ENCODE measurements at places on chromosomes 1 and 21. TPM values are rescaled to one million over a fixed set of nuclear protein-coding genes. Genes with fewer than 3 reads are reported as not detected.

GRCh38 chr1:47188791-47189785 lies 748 bp downstream of the PDZK1IP1 start:
- no peak for DNase-seq

GRCh38 chr1:157154940-157155514 lies 16.8 kb upstream of the ETV3 start:
- DNase-seq = peak; percentile 81

- no peak for DNase-seq
These were observed 645 bp upstream of the TLR5 start for GRCh38 chr1:223143537-223144248.

DNA sequence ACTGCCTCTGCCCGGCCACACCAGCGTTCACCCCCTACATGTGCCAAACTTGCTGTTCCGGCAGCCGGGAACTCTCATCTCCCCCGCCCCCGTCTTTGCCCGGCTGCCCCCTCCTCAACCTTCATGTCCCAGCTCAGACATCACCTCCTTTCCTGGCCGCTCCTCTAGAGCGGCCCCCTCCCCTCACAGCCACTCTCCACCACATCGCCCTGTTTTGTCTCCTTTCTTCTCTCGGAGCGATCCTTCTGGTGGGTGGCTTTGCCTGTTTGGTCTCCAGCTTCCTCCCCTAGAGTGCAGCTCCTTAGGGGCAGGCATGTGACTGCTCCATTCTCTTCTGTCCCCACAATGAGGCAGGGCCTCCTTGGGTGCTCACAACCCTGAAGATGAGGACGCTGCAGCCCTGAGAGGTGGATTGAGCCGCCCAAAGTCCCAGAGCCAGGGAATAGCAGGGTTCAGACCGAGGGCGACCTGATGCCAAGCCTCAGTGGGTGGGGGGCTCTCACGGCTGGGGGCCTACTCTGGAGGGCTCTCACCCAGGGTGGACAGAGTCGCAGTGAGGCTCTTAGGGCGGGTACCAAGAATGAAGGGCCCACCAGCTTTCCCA lies 44.9 kb upstream of the ECE1 start:
- DNase-seq = no peak

GRCh38 chr1:18630511-18631495 lies at the start of gene PAX7:
PAX7 (plus strand) TSS chr1:18630846; CDS start chr1:18631604, 758 bp downstream.
- DNase-seq = no peak

DNA sequence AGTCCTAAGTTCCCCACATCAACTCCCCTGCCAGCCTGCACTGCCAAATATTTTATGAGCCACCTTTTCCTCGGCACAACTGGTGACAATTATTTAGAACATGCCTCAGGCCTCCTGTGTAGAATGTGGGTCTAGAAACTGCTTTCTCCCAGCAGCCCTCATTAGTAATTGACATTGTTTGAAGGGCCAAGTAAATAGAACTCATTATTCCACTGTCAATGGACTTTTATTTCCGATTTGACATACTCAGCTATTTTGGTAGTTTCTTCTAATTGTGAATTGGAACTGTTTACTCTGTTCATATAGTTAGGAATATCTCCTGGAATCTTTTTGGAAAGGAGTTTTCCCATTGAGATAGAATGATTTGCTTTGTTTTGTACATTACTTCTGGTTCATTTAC lies 168.8 kb upstream of the L1TD1 start:
- DNase-seq = no peak

DNA sequence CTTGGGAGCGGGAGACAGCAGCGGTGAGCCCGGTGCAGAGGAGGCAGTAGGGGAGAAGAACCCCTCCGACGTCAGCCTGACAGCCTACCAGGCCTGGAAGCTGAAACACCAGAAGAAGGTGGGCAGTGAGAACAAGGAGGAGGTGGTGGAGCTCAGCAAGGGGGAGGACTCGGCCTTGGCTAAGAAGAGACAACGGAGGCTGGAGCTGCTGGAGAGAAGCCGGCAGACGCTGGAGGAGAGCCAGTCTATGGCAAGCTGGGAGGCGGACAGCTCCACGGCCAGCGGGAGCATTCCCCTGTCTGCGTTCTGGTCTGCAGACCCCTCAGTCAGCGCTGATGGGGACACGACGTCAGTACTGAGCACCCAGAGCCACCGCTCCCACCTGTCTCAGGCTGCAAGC lies 32.9 kb downstream of the STYXL2 start:
- DNase-seq = no peak

GRCh38 chr1:37605061-37605650 lies 9.4 kb upstream of the GNL2 start:
- no peak for DNase-seq

- no peak for DNase-seq
These were observed 1.5 kb downstream of the PLK3 start for GRCh38 chr1:44801491-44802305.

DNA sequence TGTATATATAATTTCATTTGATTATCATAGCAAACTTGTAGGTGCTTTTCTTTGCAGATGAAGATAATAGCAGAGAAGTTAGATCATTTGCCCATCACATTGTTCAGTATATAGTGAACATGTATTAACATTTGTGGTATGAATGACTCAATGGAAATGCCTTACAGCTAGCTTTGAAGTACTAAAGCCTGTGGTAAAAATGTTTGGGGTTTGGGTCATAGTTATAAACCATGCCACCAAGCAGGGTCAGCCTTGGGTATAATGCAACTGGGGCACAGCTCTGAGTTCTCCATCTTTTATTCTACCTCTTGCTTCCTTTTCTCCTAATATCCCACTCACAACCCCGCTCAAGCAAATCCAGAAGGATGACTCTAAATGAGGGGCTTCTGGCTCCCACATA lies 141.6 kb downstream of the KCNT2 start:
- no peak for DNase-seq

- no peak for DNase-seq
These were observed 540.4 kb downstream of the KIF26B start for GRCh38 chr1:245695211-245695610.

GRCh38 chr1:52636721-52637695 lies 4.0 kb downstream of the SHISAL2A start:
- no peak for DNase-seq

DNA sequence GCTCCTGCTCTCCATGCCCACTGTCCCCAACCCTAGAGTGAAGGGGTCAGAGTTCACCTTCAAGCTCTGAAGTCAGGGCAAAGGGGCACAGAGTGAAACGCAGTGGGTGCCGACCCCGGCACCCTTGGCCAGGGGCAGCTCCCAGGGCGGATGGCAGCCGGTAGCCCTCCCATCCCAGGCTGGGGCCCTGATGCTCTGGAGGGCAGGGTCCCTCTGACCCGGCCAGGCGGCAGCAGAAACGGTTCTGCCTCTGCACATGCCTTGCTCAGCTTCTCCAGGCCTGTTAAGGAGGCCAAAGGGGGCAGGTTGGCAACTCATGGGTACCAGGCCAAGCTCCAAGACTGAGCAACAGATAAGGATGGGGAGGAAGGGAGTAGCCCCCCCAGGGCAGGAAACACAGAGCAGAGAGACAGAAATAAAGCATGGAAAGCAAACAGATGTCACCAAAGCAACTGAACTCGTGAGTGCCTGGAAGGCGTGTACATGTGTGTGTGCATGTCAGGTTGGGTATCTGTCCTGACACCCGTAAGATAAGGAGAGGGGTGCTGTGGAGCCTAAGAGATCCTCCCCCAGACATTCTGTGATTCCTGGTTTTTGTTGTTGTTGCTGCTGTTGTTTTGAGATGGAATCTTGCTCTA lies 112.3 kb upstream of the IFFO2 start:
- DNase-seq = no peak

DNA sequence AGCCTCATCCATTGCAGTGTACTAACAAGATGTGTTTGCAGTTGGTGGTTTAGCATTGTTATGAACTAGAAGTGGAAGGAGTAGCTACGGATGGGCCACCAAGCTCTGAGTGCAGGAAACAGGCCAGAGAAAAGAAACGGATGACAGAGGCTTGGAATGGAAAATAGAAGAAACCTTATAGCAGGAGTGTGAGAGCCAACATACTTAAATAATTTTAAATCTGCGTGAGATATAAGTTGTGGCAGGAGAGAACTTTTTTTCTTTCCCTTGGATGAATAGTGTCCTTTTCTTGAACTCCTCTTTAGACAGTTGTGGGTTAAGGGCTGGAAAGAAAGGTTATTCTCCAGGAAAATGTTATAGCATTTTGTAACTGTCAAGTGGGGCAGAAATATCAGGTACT lies 54.2 kb downstream of the RGL1 start:
- no peak for DNase-seq

DNA sequence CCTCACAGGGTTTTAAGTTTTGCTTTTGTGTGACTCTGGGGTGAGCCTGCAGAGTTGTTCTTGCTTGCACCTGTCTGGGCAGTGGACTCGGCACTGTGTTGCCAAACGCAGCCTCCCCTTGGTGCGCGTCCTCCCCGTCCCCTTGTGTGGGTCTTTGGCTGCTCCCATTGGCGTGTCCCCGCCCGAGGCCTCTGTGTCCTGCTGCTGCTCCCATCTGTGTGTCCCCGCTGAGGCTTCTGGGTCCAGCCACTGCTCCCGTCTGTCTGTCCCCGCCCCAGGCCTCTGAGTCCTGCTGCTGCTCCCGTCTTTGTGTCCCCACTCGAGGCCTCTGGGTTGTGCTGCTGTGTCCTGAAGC lies 62.8 kb downstream of the PCNT start:
- DNase-seq = no peak

- no peak for DNase-seq
These were observed 12.4 kb downstream of the CBR1 start for GRCh38 chr21:36082237-36082664.

DNA sequence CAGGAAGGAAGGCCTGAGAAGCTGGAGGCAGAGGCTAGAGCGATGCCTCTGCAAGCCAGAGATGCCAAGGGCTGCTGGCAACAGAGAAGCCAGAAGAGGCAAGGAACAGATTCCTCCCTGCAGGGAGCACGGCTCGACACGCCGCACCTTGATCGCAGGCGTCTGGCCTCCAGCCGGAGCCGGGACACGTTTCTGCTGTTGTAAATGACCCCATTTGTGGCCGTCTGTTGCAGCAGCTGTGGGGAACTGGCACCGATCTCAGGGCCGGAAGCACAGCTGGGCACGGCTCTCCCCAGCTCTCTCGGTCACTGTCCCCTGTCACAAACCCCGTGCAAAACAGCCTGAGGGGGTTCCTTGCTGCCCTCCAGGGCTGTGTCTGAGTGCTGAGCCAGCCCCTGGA lies 59.6 kb downstream of the SIK1 start:
- no peak for DNase-seq

GRCh38 chr1:174680101-174680500 lies 232.3 kb downstream of the GPR52 start:
- DNase-seq = no peak

WDR64 gene
- total RNA-seq = not detected

ADPRS gene
- 16.2 TPM for total RNA-seq

KDM5B gene
- 36.8 TPM for total RNA-seq

MYBPH gene
- total RNA-seq = not detected

ADAMTS1 gene
- 47.0 TPM for total RNA-seq

SERTAD4 gene
- total RNA-seq = not detected

GLIS1 gene
- total RNA-seq = not detected

EXO1 gene
- total RNA-seq = not detected

GJA8 gene
- total RNA-seq = not detected

All from body of pancreas (tissue), 4 donors.